ENCODE measurements at places on chromosomes 2 and 18.

DNA sequence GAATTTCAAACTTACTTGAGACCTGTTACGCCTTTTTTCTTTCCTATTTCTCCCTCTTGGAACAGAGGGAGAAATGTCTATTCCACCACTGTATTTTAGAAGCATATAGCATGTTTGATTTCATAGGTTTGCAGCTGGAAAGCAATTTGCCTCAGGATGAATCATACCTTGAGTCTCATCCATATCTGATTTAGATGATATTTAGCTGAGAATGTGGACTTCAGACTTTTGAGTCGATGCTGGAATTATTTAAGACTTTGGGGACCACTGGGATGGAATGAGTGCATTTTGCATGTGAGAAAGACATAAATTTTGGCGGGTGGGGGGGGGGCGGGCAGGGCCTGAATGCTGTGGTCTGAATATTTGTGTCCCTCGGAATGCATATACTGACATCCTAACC lies 282.7 kb upstream of the STON1 start:
- no peak for DNase-seq

GRCh38 chr18:11366410-11366809 lies 217.0 kb upstream of the PIEZO2 start:
- DNase-seq = no peak

DNA sequence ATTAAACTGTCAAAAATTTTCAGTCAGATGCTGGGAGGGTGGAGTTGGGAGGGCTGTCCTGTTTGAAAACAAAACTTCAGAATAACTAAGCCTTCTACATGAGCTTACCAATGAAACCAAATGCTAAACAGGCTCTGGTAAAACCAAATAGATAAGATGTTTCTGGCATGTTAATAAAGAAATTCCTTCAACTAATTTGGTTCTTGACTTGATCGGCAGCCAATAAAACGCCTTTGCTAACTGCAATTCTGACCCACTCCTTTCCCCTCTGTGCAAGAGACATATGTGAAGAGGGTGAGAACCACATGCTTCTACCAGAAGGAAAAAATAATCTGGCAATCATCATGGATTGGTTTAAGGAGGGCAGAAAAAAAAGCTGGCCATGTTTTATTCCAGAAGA lies 20.9 kb downstream of the MAP4K3 start:
- DNase-seq = no peak

DNA sequence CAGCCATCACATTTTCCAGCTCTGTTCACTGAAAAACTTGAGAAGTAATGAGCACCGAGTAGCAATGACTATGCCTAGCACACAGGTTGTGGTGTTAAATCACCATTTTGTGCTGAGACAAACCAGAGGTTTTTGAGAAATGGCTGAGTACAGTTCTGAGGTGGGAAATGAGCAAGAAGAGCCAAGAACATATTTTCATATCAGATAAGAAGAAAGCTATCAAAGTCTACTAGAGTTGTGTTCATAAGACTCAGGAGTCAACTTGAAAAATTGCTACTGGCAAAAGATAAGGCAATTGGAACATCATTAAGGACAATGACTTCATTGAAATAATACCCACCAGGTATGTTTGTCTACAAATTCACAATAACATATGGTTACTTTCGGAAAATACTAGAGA lies 108.1 kb downstream of the RIT2 start:
- no peak for DNase-seq

DNA sequence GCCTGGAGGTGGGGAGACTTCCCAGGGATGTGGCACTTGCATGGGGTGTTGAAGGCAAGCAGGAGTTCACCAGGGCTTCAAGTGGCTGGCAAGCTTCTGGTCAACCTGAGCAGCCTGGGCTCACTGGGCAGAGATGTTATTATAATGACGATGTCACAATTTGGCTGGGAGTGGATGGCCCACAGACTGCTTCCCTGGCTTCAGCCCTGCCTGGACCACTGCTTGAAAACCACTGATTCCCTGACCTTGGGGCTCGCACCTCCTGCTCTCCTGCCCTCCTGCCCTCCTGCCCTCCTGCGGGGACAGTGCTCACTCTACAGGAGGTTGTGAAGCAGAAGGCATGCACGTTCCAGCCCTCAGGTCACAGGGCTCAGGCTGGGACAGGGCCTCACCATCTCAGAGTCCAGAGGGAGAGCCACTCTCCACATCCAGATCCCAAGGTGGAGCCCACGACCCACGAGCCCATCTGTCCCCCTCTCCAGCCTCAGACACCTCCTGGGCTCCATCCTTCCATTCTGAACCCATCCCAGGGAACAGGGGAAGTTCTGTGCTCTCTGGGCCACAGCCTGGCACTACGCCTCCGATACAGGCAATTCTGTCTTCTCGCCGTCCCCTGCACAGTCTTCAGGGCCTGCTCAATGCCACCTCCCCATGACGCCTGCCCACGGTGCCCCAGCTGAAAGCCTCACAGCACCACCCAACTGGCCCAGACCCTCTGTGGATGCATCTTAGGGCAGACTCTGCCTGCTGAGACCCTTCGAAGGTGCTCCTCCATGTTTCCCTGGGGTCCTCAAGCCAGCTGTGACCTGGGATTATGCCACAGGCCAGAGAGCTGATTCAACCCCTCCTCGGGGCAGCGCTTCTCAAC lies 241.6 kb upstream of the RAB6C start:
- no peak for DNase-seq
